ENCODE measurements at places on chromosomes 7 and 10.
A peak's percentile ranks its signal among the peaks of the same experiment; 100 is the strongest.

- DNase-seq, result no peak
Observed at GRCh38 chr7:14835384-14835783, 67.2 kb downstream of the DGKB start.

- no peak for DNase-seq
Observed at GRCh38 chr7:141675436-141676215, 26.3 kb downstream of the DENND11 start.

- DNase-seq, result no peak
Observed at GRCh38 chr10:128812000-128812399, 655.0 kb upstream of the MGMT start.

- peak; percentile 60 for DNase-seq
Observed at GRCh38 chr7:24573554-24574338, 494 bp downstream of the PALS2 start.

GRCh38 chr10:79287973-79288723 lies 59.1 kb upstream of the PPIF start:
- DNase-seq, result no peak

DNA sequence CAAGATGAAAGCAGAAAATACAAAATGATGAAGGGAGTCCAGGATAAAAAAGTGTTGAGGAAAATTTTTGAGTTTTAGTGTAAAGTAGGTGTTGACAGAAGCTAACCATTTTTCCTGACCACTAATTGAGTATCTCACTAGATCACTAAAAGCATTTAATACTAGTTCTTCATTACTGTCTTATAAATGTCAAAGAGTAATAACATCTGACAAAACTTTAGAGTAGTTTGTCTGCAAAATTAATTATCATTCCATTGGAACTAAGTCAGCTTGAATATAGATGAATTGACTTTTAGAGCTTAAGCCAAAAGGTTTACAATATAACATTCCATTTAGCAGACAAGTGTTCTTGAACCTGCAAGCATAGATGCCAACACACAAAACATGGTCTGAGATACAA lies 232.9 kb downstream of the FOXP2 start:
- DNase-seq, result no peak

GRCh38 chr10:173741-174140 lies 38.5 kb downstream of the ZMYND11 start:
- DNase-seq, result no peak

DNA sequence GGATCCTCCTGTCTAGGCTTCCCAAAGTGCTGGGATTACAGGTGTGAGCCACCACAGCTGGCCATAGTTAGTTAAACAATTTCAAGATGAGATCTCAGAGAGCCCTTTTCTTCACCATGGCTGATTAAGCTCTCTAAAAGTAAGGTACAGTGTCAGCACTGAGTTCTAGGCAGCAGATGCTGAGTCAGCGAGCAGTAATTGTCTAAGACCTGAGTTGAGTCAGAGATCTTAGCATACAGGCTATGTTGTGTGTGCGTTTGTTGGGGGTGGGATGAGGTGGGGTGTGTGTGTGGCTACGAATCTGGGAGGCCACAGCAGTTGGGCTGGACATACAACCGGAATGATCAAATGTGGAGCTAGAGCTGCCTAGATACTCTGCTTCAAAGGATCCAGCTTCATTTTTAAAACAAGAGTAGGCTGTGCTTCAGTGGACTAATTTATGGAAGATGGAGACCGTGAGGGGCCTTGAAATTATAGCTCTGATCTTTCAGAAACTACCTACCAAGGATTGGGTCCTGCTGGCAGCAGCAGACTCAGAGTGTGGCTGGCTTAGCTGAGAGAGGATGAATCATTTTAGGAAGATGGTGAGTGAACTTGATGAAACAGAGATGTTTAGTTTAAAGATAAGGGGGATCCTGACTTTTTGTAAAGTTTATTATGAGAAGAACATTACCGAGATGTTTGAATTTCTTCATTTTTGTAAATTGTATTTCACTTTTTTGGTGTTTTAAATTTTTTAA lies 17.5 kb upstream of the MTPN start:
- no peak for DNase-seq

- DNase-seq, result no peak
Observed at GRCh38 chr10:36597756-36598320, 527.6 kb upstream of the ANKRD30A start.

GRCh38 chr10:50635286-50635685 lies 11.5 kb upstream of the SGMS1 start:
- DNase-seq, result no peak

DNA sequence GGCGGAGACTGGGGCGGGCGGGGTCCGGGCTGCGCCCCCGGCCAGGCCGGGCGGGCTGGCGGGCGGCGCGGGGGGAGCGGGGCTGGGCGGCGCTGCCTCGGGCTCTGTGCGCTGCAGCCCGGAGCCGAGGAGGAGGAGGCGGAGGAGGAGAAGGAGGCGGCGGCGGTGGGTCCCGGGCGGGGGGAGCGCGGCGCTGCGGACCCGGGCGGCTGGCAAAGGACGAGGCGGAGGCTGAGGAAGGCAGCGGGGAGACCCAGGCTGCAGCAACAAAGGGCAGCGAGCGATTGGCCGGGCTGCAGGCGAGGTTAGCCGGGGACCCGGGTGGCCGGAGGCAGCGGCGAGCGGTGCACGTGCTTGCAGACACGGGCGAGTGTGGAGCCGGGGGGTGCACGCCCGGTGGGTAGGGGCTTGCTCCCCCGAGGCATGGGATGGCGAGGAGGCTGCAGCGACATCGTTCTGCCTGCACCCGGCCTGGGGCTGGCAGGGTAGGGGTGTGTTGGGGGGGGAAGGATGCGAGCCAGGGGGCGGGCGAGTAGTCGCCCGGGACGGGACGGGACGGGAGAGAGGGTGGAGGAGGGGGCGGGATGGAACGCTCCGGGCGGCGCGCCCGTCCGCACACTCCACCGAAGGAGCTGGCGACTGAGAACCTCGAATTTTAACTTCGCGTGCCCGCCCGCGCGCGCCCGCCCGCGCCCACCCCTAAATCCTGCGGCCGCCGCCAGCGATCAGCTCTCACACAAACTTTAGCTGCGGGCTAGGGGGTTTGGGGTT lies 844 bp upstream of the KAT6B start:
- peak; percentile 67 for DNase-seq

- DNase-seq, result no peak
Observed at GRCh38 chr10:11742009-11742778, at the start of gene ECHDC3. ECHDC3 (plus strand) TSS chr10:11742382; CDS start chr10:11742577, 195 bp downstream.

DNA sequence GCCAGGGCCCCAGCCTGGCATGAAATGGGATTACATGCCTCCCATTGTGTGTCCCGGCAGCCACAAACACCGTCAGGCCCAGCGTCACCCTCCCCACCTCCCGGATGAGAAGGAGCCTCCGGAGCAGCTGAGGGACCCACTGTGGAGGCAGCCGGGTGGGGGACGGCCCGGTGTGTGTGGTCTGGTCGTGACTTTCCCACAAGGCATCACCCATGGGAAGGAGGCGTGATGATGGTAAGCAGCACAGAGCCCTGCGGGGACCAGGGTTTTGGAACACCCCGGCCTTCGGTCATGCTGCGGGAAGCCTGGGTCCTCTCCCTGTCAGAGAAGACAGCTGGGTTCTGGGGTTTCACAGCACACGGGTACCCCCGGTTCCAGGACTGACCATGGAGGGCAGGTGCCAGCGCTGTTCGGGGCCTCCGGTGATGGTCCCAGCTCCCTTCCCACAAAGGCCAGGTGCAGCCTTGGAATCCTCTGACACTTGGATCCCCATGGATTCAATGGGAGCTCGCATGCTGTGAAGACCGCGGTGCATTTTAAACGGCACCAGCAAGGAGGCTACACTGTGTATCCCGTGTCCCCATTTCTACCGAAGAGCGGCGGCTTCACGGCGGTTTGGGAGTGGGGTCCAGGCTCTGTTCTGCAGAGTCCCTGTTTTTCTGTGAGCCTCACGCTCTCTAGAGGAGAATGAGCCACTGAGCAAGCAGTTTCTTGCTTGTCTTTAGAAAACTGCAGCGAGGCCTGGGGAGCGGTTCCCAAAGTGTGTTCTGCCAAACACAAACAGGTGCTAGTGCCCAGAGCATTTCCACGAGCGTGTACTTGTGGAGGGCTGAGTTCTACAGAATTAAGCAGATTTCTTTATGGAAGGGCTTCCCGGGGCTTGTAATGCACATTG lies 336.0 kb downstream of the ADARB2 start:
- no peak for DNase-seq

DNA sequence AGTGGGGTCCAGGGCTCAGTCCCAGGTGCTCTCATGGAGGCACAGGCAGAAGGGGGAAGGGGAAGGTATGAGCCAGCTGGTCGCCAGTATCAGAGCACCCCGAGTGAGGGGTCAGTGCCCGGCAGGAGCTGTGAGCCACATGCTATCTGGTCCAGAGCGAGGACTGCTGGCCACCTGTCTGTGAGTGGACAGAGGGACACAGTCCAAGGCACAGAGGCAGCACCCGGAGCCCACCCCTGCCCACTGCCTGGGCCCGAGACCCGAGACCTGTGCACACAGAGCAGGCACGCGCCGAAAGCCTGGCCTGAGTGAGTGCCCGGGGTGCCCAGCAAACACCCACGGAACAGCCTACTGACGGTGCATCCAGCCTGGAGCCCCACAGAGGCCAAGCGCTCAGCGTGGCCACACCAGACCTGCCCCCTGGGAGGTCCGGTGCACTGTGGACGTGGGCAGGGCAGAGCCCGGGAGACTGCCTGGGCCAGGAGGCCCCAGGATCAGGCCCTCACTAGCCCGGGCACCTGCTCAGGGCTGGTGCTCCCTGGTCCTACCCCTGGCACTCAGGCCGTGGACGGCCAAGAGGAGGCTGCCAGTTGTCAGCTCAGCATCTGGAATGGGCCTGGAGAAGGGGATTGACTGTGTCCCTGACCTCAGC lies 29.4 kb downstream of the ADGRA1 start:
- DNase-seq, result no peak

DNA sequence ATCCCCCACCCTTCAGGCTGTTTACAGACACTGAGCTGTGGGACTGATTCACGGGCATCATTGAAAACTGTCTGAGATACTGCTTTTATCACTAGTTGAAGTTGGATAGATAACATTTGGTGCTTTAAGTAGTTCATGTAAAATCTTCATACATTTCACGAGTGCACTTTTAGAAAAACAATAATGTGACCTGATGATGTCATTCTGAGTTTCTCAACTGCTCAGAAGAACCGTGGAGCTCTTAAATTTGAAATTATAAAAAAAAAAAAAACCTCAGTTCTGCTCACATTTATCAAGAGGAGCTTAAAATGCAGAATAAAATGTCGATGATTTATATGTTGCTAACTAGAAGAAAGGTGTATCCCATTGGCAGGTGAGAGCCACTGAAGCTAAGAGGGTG lies 81.5 kb downstream of the GALNT11 start:
- no peak for DNase-seq

DNA sequence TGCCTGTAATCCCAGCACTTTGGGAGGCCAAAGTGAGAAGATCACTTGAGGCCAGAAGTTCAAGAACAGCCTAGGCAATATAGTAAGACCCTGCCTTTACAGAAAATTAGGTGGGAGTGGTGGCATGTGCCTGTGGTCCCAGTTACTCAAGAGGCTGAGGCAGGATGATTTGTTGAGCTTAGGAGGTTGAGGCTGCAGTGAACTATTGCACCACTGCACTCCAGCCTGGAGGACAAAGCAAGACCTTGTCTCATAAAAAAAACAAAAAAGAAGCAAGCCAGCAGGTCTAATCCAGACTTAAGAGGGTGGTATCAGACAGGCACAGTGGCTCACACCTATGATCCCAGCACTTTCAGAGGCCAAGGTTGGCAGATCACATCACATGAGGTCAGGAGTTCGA lies 24.5 kb upstream of the KCTD7 start:
- no peak for DNase-seq

GRCh38 chr7:65907501-65908198 lies 34.8 kb downstream of the VKORC1L1 start:
- DNase-seq, result no peak

GRCh38 chr10:17257466-17258321 lies 29.7 kb downstream of the VIM start:
- DNase-seq, result peak; percentile 2

DNA sequence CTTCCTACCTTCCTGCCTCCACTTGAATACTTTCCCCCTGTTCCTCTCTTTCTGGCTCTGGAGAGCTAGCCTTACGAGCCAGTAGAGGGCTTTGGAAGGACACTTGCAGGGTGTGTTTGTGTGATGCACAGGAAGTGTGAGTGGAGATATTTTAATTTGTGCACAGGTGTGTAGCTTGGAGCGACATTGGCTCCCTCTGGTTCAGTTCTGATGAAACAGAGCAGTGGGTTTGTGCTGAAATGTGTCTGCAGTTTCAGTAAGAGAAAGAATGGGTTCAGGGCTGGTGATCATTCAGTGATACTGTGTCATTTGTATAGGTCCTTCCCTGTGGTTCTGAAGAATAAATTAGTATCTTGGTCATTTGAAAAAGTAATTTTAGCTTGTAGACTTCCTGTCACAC lies 86.9 kb downstream of the SND1 start:
- no peak for DNase-seq

- DNase-seq, result no peak
Observed at GRCh38 chr7:137172105-137172590, 171.4 kb downstream of the PTN start.

GRCh38 chr7:26681819-26682418 lies 182.5 kb downstream of the SKAP2 start:
- no peak for DNase-seq

DNA sequence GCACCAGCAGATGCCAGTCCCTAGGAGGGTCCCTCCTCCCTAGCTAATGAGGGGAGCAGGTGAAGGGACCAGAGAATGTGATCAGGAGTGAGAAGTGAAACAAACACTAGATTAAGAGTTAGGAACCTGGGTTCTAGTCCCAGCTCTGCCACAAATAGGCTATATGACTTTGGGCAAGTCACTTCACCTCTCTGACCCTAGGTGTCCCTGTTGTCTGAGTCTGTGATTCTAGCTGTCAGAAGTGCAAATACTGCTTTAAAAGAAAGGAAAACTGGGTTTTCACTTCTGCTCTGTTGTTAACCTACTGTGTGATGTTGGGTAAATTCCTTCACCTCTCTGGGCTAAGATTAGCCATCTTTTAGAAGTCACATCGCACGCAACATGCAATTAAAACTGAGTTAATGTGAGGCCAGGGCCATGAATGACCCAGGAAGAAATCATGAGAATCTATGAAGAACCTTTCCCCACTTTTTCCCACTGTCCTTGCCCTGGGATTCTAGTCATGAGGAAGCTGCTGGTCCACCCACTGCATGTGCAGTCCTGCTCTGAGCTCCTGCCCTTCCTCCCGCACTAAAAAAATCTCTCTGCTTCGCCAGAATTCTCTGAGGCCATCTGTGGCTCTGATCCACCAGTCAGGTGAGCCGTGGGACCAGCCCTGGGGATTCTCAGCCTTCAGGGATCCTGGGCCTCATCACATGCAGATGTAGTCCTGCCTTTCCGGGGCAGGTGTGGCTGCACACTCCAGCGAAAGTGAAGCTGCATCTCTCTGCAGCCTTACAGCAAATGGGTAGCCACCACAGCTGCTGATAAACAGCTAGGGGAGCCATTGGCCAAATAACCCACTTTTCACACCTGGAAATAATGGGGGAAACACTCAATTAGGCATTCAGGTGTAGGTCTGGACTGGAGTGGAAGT lies 181.7 kb downstream of the PLXNA4 start:
- no peak for DNase-seq

DNA sequence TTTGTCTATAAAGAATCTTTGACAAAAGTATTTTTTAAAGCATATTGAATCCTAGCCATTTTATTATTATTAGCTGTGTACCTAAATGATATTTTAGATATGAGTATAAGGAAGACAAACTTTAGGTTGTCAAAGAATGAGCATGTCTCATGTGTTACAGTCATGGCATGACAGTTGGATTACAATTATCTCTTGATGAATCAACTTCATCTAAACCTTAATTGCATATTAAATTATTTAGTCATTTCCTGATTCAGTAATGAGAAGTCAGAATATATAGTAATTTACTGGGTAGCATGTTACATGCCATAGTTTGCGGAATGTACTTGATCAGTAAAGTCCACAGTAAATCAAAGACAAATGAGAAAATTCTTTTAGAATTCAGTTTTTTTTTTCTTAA lies 59.2 kb downstream of the MAPK8 start:
- DNase-seq, result no peak

Measured in activated naive CD4-positive, alpha-beta T cell (primary cell).